ENCODE measurements at places on chromosomes 3 and 15. TPM values are rescaled to one million over a fixed set of nuclear protein-coding genes. Genes with fewer than 3 reads are reported as not detected.

The TMCO5A gene
- total RNA-seq = not detected

The CRYBG3 gene
- 12.4 TPM for total RNA-seq

The FES gene
- 15.0 TPM for total RNA-seq

The SMAD6 gene
- 6.9 TPM for total RNA-seq

The OR5AC2 gene
- total RNA-seq = not detected

The INSYN1 gene
- 0.53 TPM for total RNA-seq

The GP5 gene
- total RNA-seq = not detected

The C3orf70 gene
- total RNA-seq = 2.6 TPM

The CHST2 gene
- 36.9 TPM for total RNA-seq
